NCI-H774 (cell line): ENCODE measurements at places on chromosomes 2 and 18.

GRCh38 chr2:118814368-118814767, 33.1 kb downstream of the EN1 start:
- DNase-seq = no peak

GRCh38 chr2:47254464-47254863, 99.4 kb upstream of the STPG4 start:
- no peak for DNase-seq

DNA sequence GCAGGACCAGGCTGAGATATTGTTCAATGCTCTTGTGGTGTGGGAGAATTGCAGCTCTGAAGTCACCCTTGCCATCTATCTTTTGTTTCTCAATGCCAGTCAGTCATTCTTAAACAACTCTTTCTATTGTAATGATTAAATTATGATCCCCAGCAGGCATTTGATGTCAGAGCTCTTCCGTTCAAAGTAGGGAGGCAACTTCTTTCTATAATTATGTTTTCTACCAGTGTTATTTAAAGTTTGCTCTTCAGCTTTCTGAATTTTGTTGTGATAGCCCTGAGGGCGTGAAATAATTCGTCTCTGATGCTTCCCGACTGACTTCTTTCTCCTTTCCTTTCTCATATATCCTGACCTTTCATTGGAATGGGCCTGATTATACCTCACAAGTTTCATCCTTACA, 161.4 kb upstream of the KLHL14 start:
- DNase-seq = no peak

- DNase-seq = no peak
Measured at GRCh38 chr18:38369772-38370690, 804.4 kb upstream of the CELF4 start.

DNA sequence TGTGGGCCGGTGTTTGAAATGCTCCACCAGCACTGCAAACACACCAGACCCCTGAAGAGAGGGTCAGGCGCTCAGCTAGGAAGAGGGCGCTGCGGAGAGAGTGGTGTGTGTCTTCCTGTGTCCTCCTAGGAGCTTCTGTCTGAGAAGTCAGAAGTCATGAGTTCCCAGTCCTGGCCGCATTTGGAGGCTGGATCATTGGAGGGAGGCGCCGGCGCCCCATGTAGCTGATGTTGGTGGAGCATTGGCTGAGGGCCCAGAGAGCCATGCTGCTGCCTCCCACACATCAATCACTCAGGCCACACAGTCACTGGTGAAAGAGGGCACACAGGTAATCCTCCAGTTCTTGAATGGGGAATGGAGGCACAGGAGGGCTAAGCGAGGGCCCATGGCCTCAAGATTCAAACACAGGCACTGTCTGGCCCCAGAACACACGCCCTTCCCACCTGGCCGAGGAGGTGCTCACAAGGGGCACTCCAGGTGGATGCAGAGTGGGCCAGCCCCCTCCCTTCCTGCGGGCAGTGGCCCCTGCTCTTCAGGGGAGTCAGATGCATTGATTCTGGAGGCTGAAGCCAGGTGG, 66.3 kb downstream of the RRM2 start:
- no peak for DNase-seq

GRCh38 chr2:63465633-63466032, 122.6 kb downstream of the WDPCP start:
- no peak for DNase-seq

DNA sequence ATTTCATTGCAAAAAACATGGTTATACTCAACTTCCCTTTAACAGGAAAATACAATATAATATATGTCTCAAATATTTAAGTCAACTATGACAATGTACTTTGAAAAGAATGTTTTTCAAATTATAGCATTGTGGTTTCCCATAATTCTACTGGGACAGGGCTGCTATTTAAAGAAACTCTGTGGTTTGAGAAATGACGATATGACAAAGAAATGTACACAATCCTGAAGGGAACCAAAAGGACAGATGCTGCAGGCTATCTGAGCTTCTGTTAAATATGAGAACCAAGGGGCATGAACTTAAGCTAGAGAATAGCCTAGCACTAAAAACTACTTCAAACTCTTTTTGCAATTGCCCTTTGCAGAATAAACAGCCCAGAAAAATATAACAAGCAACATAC, 415.9 kb downstream of the GRB14 start:
- no peak for DNase-seq

DNA sequence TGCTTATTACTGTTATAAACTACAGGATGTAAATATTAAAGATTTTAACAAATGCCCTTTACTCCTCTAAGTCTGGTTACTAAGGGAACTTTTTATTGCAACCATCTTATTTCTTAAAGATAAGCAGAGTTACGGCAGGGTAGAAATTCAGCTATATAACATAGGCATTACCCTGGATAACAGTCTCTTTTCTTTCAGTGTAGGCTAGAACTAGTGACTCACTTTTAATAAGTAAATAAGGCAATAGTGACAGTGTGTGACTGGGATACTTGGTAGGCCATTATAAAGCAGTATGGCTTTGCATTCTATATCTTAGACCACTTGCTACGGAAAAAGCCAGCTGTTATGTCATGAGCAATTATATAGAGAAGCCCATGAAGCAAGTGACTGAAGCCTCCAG, 1041.0 kb upstream of the NRXN1 start:
- no peak for DNase-seq

- no peak for DNase-seq
Measured at GRCh38 chr2:44799105-44799504, 142.4 kb upstream of the SIX3 start.

- no peak for DNase-seq
Measured at GRCh38 chr2:54740333-54740732, 16.9 kb downstream of the EML6 start.

DNA sequence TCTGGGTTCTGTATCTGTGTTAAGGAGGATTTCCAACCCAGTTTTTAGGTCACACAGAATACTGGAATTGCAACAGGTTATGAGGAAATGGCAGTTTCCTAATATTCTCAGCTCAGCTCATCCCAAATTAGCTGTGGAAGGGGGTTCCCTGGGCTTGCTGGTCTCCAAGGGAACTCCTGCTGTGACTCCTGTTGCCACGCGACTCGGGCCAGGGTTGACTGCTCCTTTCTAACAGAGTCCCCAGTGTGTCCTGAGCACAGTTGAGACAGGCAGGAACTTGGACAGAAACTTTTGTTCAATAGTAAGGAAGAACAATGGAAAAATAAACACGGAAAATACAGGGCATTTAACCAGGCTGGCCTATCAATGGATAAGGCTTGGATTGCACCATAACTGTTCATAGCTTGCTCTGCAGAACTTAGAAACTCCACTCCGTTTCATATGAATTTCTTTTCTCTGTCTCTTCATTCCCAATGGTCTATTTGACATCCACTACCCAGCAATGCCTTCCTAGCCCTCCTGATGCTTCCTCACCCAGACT, 3.8 kb upstream of the ROCK2 start:
- DNase-seq = no peak

- no peak for DNase-seq
Measured at GRCh38 chr2:99555404-99555803, 65.6 kb upstream of the REV1 start.

- no peak for DNase-seq
Measured at GRCh38 chr2:186683341-186683740, 10.5 kb upstream of the FAM171B start.

GRCh38 chr2:222670191-222671038, 1.0 kb upstream of the MOGAT1 start:
- no peak for DNase-seq

DNA sequence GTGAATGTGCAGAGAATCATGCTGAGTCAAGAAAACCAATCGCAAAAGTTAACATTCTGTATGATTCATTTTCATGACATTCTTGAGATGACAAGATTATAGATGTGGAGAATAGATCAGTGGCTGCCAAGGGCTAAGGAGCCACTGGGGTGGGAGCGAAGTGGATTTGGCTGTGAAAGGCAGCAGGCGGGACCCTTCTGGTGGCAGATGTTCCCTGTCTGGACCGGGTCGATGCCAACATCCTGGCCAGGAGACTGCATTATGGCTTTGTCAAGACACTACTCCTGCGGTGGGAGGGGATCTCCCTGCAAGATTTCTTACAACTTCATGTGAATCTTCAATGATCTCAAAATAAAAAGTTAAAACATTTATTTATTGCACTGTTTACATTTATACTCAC, 427.9 kb downstream of the GALR1 start:
- DNase-seq = no peak

GRCh38 chr18:65704046-65704445, 46.8 kb upstream of the CDH7 start:
- no peak for DNase-seq

GRCh38 chr2:202040079-202040844, 6.6 kb downstream of the FZD7 start:
- no peak for DNase-seq

DNA sequence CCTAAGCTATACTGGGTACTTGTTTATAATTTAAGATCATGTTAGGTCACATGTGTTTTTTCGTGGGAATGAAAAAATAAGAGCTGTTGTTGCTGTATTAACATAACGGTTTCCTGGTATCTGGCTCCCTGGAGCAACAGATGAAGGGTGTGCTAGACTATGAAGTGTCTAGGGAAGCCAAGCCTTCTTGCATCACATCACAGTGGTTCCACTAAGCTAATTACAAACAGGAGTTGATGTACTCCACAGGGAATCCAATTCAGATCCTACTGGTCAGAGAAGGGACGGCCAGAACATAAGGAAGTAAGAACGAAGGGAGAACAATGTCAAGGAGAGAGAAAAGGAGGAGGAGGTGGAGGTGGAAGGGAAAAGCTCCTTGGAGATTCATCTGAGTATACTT, 193.0 kb upstream of the CYP26B1 start:
- DNase-seq = no peak

GRCh38 chr18:12904012-12904516, 20.0 kb upstream of the PTPN2 start:
- DNase-seq = no peak

GRCh38 chr2:138209009-138209408, 244.7 kb downstream of the HNMT start:
- DNase-seq = no peak

DNA sequence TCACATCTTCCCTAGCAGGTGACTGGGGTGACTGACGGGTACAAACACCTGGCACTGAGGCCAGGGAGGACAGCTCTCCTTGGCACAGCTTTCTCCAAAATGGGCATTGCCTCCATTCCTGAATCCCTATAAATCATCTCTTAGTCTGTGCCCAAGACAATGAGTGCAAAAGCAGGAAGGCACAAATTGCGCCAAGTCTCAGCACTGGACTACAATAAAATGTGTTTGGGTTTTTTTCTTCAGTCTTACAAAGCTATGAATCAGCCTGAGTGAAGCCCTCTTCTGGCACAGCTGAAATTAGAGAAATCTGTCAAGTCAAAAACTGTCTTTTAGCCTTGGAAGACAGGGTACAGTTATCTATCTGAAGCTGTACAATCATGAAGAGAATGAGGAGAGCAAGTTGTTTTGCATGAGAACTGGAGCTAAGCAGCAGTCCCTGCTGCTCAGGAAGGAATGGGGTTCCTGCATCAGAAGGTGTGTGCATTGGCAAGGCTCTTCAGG, 90.8 kb downstream of the EPB41L3 start:
- DNase-seq = no peak

DNA sequence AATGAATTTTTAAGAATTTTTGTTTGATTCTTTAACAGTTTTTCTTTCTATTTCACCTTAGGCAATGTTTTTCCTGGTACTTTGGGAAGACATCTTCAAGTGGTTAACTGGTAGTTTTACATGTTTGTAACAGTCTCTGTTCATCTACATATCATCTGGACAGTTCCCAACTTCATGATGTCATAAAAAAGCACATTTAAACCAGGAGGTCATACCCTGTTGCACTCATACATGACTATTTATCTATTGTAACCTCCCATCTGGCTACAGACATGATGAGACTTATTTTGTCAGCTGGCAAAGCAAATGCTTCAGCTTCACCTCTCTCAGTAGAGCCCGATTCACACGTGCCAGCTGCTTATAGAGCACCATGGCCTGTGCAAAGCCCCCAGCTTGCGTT, 99.8 kb upstream of the YPEL5 start:
- no peak for DNase-seq

GRCh38 chr2:8643250-8643995, 38.4 kb upstream of the ID2 start:
- DNase-seq = no peak

GRCh38 chr18:13620818-13621445, 105.4 kb downstream of the FAM210A start:
- no peak for DNase-seq
